Esophagus mucosa (tissue), 1 donor: ENCODE measurements at places on chromosomes 7 and 10. TPM values are rescaled to one million over a fixed set of nuclear protein-coding genes. Genes with fewer than 3 reads are reported as not detected.

DKK1 gene
- 1.6 TPM for total RNA-seq

DNA sequence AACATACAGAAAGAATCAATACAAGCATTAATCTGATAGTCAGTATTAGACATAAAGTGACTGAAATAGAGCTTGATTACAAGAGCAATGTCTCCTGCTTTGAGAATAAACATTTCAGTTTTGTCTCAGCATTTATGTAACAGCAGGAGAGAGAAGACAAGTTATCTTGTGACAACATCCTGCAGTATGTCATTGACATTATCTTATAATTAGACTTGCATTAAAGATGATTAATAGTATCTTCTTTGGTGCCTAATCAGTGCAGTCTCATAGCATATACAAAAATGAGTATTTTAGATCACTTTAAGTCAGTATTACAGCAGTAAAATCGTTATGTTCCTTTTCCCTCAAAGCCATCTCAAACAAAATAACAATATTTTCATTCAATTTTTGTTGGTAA lies 436.1 kb upstream of the ETV1 start:
- ATAC-seq = no peak

GRCh38 chr7:93232673-93233018 lies 480 bp downstream of the VPS50 start:
- ATAC-seq = no peak

SKIDA1 gene
- total RNA-seq = 0.44 TPM

DNA sequence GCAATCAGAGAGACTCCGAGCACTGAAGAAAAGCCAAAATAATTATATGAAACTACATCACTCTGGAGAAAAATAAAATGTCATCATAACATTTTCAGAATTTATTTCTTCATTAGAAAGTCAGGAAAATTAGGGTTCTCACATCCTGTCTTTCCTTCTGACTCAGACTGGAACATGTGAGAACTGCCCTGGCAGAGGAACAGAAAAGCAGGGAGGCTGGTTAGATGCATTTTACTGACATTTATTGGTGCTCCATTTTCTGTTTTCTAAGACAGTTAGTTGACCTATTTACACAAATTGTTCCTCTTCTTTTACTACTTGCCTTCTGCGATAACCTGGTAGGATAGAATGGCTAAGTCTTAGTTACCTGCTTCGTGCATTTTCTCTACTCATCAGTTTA lies 58.6 kb upstream of the ANK3 start:
- no peak for ATAC-seq

HHEX gene
- 1.1 TPM for total RNA-seq
